ENCODE measurements at places on chromosomes 11 and 22.

- DNase-seq = no peak
- no peak overlapping the region for H3K4me3 ChIP-seq
- no peaks in the 10 kb centered on the region for H3K36me3 ChIP-seq
- H3K27ac ChIP-seq = no peak overlapping the region
These were observed 112.4 kb downstream of the LDLRAD3 start for GRCh38 chr11:36056160-36056751.

GRCh38 chr11:68206211-68206610 is 6.9 kb downstream of the KMT5B start:
- DNase-seq = no peak
- no peak overlapping the region for H3K27ac ChIP-seq
- peaks cover 95% of the 10 kb centered on the region for H3K4me1 ChIP-seq

- no peak for DNase-seq
- no peaks in the 10 kb centered on the region for H3K4me1 ChIP-seq
- H3K4me3 ChIP-seq = no peak overlapping the region
- no peaks in the 10 kb centered on the region for H3K36me3 ChIP-seq
- H3K27ac ChIP-seq = no peak overlapping the region
- H3K27me3 ChIP-seq = no peaks in the 10 kb centered on the region
These were observed 690.2 kb downstream of the NTM start for GRCh38 chr11:132060567-132060966.

DNA sequence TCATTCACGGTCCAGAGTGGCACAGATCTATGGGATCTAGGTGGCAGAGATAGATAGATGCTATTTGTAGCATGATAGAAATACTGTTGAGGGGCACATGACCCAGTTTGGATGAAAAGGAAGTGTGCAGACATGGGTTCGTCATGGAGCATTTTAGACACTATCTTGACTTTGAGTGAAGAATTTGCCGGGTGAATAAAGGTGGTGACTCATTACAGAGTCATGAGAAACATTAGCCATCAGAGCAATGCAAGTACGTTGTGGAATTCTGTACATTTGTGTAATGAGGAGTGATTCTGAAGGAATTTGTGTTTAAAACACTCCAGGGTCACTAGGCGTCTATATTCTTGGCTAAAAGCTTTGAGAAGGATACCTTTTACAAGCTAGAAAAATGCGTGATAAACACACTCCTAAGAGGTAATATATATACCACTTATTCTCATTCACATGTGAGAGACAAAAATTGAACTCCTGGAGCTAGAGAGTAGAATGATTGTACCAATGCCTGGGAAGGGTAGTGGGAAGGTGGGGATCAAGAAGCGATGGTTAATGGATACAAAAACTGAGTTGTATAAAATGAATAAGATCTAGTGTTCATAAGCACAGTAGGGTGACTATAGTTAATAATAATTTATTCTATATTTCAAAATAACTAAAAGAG is 593.7 kb upstream of the LUZP2 start:
- no peak for DNase-seq
- H3K4me1 ChIP-seq = no peaks in the 10 kb centered on the region
- H3K27me3 ChIP-seq = no peaks in the 10 kb centered on the region
- no peak overlapping the region for H3K4me3 ChIP-seq

GRCh38 chr11:134561331-134561720 is 149.3 kb upstream of the B3GAT1 start:
- H3K4me1 ChIP-seq = no peaks in the 10 kb centered on the region
- H3K27ac ChIP-seq = no peak overlapping the region
- H3K4me3 ChIP-seq = no peak overlapping the region

DNA sequence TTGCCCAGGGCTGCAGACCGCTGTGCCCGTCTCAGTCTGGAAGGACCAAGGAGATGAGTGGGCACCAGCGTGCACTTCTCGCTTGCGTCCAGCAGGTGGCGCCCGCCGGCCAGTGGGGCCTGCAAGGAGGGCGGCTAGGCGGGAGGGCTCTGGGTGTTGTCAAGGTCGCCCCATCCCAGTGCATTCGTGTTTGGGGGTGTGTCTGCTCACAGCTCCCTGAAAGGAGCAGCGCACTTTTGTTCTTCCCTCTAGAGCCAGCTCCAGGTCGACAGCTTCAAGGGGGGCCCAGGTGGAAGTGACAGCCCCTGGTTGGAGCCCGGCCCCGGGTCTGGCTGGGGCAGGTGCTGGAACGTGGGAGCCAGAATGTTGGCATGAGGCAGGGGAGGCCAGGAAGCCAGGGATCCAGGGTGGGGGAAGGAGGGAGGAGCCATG is 23.4 kb upstream of the MPPED1 start:
- no peak for DNase-seq
- H3K36me3 ChIP-seq = no peaks in the 10 kb centered on the region
- no peaks in the 10 kb centered on the region for H3K27me3 ChIP-seq
- no peak overlapping the region for H3K4me3 ChIP-seq
- H3K4me1 ChIP-seq = no peaks in the 10 kb centered on the region
- H3K27ac ChIP-seq = no peak overlapping the region

GRCh38 chr11:68693484-68693882 is 9.1 kb downstream of the GAL start:
- no peak for DNase-seq
- H3K36me3 ChIP-seq = no peaks in the 10 kb centered on the region
- H3K4me1 ChIP-seq = no peaks in the 10 kb centered on the region
- H3K27ac ChIP-seq = no peak overlapping the region
- no peak overlapping the region for H3K4me3 ChIP-seq
